ENCODE measurements at places on chromosomes 2 and 18.

- DNase-seq, result no peak
These were observed 7.1 kb upstream of the XIRP2 start for GRCh38 chr2:166881177-166881576.

DNA sequence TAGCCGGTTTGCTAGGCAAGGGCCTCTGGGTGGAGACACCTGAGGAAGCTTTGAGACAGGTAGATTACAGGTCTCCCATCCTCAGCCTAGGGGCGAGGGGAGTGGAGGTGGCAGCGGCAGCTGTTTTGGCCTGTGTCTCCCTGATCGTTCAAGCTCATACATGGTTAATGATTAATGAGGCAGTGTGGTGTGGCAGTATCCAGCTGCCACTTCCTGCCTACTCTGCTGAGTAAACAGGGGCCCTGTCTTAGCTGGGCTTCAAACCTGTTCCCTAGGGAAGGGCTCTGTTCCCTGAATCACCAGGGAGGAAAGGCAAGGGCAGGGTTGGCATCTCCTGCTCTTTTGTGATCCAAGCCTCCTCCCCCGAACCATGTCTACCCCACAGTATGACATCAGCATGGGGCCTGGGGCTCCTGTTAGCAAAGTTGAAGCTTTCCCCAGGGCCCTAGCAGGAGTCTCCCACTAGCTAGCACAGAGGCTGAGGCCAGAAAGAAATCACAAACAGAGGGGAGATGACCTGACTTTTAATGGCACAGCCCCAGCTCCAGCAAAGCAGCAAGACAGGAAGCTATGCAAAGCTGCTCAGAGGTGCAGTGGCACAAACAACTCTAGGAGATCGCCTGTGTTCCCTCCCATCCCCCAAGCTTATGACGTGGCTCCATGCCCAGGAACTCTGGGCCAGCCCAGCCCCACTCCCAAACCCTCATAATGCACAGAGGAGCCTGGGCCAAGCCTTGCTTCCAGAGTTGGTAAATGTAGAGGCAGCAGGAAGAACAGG is 3.7 kb upstream of the TUBA4B start:
- DNase-seq, result no peak

GRCh38 chr18:64519201-64519600 is 370.3 kb upstream of the LINC00305 start:
- DNase-seq, result no peak

- no peak for DNase-seq
These were observed 59.6 kb downstream of the LONRF2 start for GRCh38 chr2:100262555-100263320.

DNA sequence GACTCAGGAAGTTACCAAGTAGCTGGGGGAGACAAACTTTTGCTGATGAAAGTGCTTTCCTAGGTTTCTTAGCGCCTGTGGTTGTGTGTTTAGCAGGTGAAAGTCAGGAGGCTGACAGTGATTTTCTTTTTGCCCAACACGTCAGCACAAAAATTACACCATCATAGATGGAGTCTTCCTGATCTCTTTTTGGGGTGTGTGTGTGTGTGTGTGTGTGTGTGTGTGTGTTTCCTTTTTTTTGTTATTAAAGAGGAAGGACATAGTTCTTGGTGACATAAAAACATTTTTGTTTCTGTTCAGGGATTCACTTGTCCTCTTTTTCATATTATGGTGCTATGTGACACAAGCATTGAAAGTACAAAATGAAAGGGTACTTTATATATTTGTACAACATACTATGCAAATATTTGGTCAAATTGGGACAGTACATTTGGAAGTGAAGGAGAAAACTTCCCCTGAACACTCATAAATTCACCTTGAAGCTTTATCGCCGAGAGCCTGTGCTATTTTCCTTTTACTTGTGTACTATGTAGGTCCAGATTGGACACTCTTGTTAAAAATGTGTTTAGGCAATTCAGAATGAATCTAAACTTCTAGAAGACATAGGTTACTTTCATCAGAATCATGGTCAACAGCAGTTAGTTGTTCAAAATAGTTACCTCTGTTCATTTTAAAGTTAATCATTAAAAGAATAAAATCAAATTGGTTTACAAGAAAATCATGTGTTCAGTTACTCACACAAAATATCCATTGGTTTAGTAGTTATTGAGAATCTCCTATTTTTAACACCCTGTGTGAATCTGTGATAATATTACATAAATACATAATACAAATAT is 491.9 kb downstream of the IRS1 start:
- no peak for DNase-seq

DNA sequence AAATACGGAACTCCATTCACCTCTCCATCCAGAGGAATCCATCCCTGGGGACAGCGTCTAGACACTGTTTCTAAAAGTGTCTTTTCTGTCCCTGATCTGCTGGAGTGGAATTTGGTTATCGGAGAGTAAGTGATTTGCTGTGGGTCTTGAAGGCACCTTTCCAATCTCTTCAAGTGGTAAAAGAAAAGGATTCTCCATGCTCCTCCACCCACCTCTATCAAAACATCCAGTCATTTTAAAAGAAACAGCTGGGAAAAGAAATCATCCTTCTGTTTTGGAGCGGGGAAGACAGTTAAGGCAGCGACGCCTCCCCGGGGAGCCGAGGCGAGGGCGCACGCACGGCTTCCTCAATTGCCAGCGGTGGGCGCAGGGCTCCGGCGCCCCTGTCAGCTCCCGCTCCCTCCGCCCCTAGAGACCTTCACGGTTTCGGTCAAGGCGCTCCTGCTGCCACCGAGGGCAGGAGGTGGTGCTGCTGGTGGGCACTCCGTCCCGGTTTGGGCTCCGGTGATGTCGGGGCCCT is 547 bp downstream of the SLC35F5 start:
- DNase-seq, result no peak

DNA sequence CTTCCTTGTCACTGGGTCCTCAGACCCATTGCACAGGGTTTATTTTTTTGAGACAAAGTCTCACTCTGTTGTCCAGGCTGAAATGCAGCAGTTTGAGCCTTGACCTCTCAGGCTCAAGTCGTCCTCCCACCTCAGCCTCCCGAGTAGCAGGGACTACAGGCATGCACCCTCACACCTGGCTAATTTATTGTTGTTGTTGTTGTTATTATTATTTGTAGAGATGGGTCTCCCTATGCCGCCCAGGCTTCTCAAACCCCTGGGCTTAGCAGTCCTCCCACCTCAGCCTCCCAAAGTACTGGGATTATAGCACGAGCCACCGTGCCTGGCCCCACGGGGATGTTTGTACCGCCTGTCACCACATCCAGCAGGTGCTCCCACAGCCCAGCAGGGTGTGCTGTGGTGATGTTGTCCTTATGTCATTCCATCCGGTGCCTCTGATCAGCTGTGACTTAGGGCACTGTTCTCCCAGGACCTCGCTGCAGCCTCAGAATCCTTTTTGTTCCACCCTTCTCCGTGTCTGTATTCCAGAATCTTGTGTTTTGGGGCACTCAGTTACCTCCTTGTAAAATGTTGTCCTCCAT is 182.3 kb downstream of the INO80D start:
- DNase-seq, result no peak

GRCh38 chr2:73225513-73226360 is 7.3 kb downstream of the PRADC1 start:
- no peak for DNase-seq

GRCh38 chr2:147740211-147740927 is 104.5 kb upstream of the ACVR2A start:
- no peak for DNase-seq

GRCh38 chr2:173271825-173272224 is 82.8 kb upstream of the CDCA7 start:
- DNase-seq, result no peak

DNA sequence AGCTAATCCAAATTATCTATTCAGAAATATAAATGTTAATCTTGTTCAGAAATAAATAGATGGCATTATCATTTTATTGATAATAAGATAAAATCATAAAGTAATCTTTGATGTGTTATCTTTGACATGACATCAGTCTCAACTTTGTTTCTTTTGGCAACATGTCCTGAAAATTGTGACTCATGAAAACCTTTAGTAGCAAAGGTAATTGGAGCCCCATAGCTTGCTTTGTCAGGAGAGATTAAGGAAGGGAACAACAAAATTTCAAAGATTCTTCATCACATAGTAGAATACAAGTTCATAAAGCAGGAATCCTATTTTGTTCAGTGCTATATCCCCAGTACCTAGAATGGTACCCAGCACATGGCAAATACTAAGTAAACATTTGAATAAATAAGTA is 165.4 kb downstream of the KCNE4 start:
- DNase-seq, result no peak

DNA sequence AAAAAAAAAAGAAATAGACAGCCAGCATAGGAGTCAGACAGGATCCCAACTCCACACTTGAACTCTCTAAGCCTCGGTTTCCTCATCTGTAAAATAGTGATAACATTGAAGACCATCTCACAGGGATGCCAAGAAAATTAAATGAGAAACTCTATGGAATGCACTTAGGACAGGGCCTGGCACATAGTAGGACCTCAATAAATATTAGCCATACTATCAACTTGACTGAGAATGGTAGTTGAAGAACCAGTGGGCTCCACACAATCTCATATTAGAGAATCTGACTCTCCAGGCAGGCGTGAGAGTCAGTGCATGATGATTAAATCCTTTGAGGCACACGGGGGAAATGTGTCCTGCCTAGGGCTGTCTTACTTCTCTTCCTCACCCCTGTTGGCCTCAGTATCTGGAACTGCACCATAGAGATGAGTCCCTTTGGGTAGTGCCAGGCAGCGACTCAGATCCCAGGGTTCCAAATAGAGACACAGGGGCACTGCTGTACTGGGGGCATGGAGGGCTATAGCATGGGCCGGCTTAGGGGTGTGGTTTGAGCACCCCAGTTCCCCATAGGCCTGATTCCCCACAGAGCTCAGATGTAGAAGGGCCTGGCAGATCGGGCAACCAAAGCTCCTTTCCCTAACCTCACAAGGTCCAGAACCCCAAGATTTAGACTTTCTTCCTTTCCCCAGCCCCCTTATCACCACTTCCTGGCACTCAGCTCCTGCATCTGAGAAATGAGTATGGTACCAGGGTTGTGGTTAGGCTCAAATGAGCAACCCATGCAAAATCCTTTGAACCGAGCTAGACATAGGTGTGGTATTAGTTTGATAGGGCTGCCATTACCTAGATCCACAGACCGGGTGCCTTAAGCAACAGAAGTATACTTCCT is 51.3 kb upstream of the CAB39 start:
- DNase-seq, result no peak

GRCh38 chr2:188473306-188473705 is 181.6 kb downstream of the GULP1 start:
- DNase-seq, result no peak

- DNase-seq, result no peak
These were observed 7.6 kb upstream of the AGFG1 start for GRCh38 chr2:227464361-227464760.

- DNase-seq, result no peak
These were observed 134.8 kb upstream of the CREB1 start for GRCh38 chr2:207394812-207395534.

DNA sequence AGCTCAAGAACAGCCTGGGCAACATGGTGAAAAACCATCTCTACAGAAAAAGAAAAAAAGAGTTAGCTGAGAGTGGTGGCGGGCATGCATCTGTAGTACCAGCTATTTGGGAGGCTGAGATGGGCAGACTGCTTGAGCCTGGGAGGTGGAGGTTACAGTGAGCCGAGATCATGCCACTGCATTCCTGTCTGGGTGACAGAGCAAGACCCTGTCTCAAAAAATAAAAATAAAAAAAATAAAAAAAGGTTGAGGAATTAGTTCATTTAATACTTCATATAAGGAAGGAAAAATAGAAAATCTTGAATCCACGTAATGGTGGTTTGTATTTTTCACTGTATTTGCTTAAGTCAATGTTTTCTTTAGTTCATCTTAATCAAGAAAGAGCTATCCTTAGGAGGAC is 241.7 kb downstream of the TGIF1 start:
- DNase-seq, result no peak

DNA sequence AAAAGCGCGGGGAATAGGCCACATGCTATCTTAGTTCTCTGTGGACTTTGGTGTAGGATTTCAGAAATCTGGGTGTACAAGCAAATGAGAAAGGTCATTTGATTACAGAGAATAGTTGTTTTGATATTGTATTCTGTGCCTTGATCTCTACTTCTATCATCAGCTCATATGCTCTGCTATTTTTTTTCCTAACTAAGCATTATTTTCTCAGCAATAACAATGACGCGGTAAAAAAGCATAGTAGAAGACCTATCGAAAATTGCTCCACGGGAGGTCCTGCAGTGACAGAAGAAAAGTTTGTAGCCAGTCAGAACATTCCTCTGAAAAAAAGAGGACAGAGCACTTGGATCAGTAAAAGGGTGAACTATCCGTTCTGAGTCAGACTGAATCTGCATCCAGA is 2.8 kb upstream of the SETBP1 start:
- DNase-seq, result no peak

- no peak for DNase-seq
These were observed 21.4 kb upstream of the CNOT11 start for GRCh38 chr2:101231240-101231639.

DNA sequence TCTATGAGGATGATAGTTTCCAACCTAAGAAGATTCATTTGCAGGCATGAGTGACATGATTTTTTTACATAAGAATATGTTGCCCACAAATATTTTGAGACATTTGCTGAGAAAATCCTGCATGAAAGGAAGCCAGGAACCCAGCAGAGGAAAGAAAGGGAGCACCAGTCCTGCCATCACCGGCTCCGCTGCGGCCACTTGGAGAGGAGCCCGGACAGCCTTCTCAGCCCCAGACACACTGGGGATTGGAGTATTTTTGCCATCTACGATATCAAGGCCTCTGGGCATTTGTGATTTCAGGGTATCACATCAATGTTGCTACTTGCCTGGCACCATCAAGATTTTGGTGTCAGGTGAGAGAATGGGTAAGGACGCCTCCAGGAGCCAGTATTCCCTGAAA is 228.3 kb downstream of the PTGR3 start:
- no peak for DNase-seq

- DNase-seq, result no peak
These were observed 21.3 kb downstream of the CYRIA start for GRCh38 chr2:16644221-16644925.

- no peak for DNase-seq
These were observed 32.4 kb downstream of the WDR43 start for GRCh38 chr2:28926847-28927246.

DNA sequence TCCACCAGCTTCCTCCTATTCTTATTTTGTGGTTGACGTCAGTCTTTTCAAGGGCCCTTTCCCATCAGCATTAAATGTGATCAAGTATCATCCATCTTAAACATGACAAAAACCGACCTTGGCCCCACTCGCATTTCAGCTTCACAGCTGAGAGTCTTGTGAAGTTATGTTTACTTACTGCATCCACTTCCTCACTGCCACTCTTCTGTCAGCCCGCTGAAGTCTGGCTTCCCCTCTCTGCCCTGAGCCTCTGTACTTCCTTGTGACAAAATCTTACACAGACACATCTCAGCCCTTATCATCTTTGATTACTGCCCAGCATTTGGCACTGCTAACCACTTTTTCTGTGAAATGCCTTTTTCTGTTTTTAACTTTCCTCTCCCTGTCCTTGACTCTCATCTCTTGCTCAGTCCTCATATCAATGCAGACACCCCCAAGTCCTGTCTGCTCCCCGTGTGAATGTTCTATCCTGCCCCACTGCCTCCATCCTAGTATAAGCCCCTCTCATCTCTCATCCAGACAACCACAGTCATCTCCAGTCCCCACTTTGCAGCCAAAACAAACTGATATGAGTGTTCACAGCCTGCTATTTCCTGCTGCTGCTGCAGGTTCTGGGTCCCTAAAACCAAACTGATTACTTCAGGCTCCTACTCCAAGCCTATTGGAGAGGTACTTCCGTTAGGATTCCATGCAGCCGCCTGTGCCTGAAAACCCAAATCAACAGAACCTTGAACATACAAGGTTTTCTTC is 31.4 kb downstream of the FOSL2 start:
- no peak for DNase-seq
